Stimulated activated CD8-positive, alpha-beta memory T cell treated with anti-CD3 and anti-CD28 coated beads, Interleukin-12 subunit alpha, Interleukin-12 subunit beta, amount 100 ng/mL, for 4 hours (primary cell): ENCODE measurements at places on chromosomes 13 and 19.

- DNase-seq: no peak
Observed at GRCh38 chr13:38180126-38180525, 169.5 kb upstream of the UFM1 start.

DNA sequence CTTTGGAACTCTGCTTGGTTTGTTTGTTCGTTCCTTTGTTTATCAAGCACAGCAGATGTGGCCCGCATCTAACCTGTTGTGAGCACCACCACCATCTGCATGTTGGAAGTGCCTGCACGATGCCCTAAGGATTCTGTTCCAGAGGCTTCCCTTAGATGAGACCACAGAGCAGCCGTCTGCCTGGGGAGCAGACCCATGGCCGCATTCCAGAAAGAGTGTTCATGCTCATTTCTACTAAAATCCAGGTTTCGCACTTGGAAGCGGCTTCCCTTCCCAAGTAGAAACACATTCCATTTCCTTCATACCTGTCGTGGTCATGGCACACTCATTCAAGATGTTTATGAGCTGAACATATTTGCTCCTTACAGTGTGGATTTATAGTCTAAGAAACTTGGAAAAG is 27.2 kb downstream of the COL4A2 start:
- DNase-seq: no peak

GRCh38 chr19:7926021-7926726 is at the start of gene CTXN1:
Gene CTXN1 (minus strand): TSS chr19:7926135. CDS start chr19:7925538, 597 bp downstream.
- peak; percentile 69 for DNase-seq

DNA sequence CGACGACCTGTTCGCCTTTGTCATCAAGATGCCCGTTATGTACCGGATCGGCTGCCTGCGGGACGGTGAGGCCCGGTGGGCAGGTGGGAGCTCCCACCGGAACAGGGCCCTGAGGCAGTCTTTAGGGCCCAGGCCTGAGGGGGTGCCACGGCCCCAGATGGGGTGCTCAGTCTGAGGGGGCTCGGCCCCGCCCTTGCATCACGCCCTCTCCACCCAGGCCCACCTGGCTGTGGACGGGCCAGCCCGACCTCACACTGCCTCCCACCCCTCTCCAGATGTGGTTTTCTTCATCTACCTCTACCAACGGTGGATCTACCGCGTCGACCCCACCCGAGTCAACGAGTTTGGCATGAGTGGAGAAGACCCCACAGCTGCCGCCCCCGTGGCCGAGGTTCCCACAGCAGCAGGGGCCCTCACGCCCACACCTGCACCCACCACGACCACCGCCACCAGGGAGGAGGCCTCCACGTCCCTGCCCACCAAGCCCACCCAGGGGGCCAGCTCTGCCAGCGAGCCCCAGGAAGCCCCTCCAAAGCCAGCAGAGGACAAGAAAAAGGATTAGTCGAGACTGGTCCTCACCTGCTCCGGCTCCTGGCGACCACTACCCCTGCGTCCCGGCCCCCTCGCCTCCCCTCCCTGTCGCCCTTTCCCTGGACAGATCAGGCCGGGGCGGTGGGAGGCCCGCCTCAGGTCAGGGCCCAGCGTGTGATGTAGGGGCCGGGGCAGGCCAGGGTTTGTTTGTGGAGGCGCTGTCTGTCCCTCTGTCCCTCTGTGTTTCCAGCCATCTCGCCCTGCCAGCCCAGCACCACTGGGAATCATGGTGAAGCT is 8.7 kb upstream of the RELB start:
- no peak for DNase-seq

DNA sequence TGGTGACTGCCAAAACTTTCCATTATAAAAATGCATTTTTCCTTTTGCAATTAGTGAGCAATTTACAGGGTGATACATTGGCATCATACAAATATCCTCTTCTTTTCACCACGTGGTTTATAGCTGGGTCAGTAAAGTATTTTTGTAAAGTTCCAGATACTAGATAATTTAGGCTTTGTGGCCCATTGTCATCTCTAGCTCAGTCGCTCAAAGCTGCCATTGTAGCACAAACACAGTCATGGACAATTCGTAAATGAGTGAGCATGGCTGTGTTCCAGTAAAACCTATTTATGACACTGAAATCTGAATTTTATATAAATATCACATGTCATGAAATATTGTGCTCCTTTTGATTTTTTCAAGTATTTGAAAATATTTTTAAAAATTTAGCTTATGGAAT is 162.9 kb downstream of the USP12 start:
- no peak for DNase-seq

- no peak for DNase-seq
Observed at GRCh38 chr13:44905556-44905955, 83.7 kb downstream of the NUFIP1 start.

DNA sequence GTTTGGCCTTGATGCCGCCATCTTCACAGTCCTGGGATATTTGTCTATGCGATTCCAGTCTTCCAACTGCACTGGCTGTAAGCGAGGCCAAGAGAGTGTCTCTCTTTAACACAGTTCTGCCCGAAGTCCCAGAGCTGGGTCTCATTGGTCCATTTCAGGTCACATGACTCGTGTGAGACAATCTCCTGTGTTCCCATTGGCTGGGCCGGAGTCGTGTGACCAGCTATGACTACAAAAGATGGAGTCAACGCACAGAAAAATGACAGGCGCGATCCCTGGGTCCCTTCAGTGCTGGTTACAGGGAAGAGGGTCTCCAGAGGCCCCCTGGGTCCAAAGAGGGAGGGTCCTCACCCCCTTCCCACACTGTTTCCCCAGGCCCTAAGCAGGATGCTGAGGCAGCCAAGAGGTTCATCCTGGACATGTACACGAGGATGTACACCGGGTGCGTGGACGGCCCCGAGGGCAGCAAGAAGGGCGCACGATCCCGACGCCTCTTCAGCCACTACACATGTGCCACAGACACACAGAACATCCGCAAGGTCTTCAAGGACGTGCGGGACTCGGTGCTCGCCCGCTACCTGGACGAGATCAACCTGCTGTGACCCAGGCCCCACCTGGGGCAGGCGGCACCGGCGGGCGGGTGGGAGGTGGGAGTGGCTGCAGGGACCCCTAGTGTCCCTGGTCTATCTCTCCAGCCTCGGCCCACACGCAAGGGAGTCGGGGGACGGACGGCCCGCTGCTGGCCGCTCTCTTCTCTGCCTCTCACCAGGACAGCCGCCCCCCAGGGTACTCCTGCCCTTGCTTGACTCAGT is 15.9 kb upstream of the S1PR4 start:
- no peak for DNase-seq

GRCh38 chr19:40503320-40503695 is 36.5 kb downstream of the SPTBN4 start:
- no peak for DNase-seq

- no peak for DNase-seq
Observed at GRCh38 chr13:90801621-90802020, 545.9 kb upstream of the MIR17HG start.

GRCh38 chr19:16075430-16076153 is 703 bp upstream of the TPM4 start:
- no peak for DNase-seq

- no peak for DNase-seq
Observed at GRCh38 chr13:77952737-77953136, 34.1 kb upstream of the EDNRB start.

- no peak for DNase-seq
Observed at GRCh38 chr19:36750066-36750691, 22.4 kb downstream of the ZNF850 start.

- no peak for DNase-seq
Observed at GRCh38 chr13:33341861-33342452, 56.4 kb upstream of the STARD13 start.

DNA sequence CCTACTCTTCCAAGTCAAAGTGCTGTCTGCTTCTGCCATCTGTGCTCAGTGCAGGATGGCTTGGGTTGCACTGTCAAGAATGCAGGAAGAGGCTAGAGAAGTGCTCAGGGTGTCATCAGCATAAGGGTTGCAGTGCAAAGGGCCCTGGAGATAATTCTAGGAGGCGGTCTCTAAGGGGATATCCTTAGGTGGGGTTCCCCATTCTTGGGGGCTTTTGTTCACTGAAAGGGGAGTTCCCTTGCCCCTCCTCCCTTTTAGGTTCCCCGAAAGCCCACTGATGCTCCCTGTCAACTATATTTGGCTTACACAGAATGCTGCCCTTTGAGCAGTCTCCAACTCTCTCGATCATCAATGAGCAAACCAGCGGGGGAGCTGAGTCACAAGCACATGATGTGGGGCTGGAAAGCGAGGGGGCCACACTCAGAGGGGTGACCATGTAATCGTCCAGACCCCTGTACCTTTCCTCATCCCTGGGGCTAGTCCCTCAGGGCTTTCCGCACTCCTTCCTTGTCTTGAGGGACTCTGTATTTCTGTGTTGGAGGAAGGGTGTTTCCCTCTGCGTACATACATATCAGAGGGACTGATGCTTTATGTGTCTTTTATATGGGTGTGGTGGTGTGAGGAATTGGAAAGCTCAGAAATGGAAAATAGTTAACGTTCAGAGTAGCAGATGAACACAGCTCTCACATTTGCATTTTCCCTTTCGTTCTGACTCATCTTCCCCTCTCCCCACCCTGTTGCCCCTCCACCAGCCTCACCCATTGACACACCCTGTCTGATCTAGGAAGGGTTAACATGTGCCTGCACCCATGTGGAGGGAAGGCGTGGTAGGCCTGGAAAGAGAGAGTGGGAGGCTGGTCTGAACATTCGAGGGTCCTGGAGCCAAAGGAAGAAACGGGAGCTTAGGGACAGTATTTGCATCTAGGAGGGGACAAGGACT is 6.7 kb downstream of the ZBTB32 start:
- DNase-seq: peak; percentile 34

- DNase-seq: no peak
Observed at GRCh38 chr19:55370305-55370988, at the start of gene IL11. Gene IL11 (minus strand): TSS chr19:55370463. CDS start chr19:55370310, 153 bp downstream.

GRCh38 chr13:91355826-91356710 is 8.6 kb downstream of the MIR17HG start:
- no peak for DNase-seq

GRCh38 chr13:100208002-100208401 is 119.1 kb downstream of the PCCA start:
- DNase-seq: no peak

- no peak for DNase-seq
Observed at GRCh38 chr13:108915095-108915633, 285.8 kb downstream of the MYO16 start.
